ENCODE measurements at places on chromosomes 6 and 20.
A peak's percentile ranks its signal among the peaks of the same experiment; 100 is the strongest.

DNA sequence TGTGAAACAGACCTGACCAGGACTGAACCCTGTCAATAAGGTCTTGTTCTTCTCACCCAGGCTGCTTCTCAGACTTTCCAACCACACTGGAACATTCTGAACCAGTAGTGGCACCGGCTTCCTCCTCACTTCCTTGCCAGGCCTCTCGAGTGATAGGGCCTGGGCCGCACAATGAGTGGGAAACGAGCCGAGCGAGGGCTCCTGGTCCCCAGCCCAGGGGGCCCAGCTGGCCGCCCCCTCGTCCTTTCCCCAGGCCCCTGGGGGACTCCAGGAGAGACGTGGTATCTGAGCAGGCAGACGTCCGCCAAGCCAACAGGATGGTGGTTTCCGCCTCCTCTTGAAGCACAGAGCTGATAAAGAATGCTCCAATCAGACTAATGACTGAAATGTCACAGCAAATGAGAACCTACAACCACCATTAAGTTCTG is 117.9 kb downstream of the GMDS start:
- DNase-seq: no peak

DNA sequence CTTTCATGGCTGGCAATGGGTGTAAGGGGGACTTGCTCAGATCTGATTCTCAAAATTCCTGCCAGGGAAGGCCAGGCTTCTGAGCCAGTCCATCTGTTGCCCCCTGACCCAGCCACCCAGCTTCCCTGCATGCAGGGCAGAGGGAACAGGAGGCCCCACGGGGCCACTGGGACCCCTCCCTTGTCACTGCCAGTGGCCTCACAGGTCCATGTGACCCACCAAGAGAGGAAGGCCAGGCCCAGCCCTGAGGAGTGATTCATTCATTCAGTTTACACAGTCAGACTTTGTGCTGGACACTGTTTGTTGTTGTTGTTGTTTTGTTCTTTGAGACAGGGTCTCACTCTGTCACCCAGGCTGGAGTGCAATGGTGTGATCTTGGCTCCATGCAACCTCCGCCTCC is 39.5 kb downstream of the UBE2V1 start:
- no peak for DNase-seq

DNA sequence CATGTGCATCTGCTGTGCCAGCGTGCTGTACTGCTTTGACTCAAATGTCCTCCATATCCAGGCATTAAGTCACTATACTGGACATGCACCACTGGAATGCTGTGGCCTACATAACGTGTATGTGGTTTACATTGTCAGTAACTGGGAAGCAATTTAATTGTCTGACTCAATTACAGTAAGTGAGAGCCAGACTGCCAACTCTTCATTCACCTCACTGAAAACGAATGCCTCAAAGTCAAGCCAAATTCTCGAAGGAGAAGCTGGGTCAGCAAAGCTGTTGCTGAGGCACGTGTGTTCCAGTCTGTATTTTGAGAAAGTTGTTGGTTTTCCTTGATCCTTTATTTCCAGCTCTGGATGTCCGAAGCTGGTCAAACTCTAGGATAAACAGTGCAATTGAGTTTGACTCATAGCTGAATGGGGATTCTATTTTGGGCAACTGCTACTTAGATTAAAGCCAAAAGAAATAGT is 534.3 kb downstream of the COL12A1 start:
- peak; percentile 85 for DNase-seq

- no peak for DNase-seq
Observed at GRCh38 chr6:45854149-45854742, 161.4 kb downstream of the CLIC5 start.

- DNase-seq: peak; percentile 15
Observed at GRCh38 chr6:125102891-125103290, 50.7 kb upstream of the TPD52L1 start.

GRCh38 chr6:56279331-56280080 is 32.1 kb upstream of the COL21A1 start:
- no peak for DNase-seq

DNA sequence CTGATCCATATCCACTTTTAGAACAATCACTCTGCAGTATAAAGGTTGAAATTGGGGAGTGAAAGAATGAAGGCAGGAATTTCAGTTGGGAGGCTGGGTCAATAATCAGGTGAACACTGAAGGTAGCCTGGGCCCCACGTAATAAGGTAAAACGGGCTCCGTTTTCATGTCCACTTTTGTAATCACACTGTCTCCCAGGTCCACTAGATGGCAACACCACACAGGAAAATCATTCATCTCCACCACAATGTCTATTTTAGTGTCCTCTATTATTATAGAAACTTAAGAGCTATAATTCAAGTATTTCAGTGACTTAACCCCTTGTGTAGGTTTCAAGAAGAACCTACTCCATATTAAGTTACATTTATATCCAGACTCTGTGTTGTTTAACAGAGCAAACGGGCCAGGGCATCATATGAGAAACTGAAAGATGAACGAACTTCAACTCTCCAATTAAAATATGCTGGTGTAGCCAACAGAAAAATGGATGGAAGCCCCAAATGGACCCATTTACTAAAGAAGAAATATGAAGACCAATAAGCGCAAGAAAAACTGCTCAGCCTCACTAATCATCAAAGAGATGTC is 45.9 kb upstream of the MC3R start:
- no peak for DNase-seq

DNA sequence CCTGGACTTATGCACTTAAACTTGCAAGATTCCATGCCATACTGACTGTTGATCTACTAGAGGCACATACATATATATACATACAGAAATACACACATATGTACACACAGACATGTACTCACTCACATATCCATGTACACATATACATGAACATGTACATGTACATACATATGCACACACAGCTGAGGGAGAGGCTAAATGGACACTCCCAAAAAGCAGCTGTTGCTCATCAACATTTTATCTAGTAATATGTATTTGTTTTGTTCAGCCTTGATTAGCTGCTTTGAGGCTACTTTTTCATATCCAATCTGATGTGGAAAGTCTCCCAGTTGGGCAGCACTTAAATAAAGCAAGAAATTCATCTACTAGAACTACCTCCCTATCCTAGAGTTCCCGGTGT is 33.7 kb upstream of the FBXL4 start:
- no peak for DNase-seq

DNA sequence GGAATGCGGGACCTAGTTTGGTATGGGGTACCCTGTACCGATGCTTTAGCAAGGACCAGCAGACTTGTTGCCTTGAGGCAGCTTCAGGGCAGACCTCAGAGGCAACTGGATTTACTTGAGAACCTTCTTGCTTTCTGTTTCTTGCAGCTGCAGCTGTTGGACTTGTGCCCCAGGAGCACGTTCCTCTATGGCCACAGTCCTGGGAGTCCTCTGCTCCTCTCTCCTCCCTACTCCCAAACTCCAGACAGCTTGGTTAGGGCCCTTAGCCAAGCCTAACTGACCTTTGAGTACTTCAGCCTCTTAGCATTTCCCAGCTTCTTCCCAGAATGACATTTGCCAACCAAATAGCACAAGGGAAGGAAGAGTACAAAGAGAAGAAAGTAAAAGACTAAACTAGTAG is 34.7 kb downstream of the GHRH start:
- DNase-seq: no peak

GRCh38 chr6:80690551-80691131 is 584.2 kb downstream of the BCKDHB start:
- peak; percentile 16 for DNase-seq

- no peak for DNase-seq
Observed at GRCh38 chr6:135647521-135647920, 150.0 kb upstream of the AHI1 start.

- DNase-seq: peak; percentile 12
Observed at GRCh38 chr6:76633259-76633658, 560.8 kb upstream of the IMPG1 start.

DNA sequence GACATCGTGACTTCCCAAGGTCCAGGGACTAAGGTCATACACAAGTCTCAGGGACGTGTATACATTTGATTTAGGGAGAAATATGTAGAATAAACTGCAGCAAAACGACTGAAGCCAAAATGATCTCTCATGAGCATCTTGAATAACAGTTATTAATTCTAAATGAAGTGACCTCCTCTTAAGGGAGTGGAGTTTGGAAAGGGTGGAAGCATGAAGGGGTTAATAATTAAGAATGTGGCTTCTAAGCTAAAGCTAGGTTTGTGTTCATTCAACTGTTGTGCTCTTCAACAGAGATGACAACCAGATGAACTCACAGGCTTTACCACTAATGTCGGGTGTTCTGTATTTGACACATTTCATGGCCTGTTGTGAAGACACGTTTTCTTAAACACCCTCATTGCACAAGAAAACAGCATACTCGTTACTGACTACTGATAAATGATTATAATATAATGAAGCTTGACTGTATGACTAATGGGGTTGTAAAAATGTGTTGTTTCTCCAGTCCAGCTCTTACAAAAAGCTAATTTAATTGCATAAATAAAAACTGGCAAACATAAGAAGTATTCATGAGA is 1.5 kb downstream of the PPP1R14C start:
- DNase-seq: no peak

DNA sequence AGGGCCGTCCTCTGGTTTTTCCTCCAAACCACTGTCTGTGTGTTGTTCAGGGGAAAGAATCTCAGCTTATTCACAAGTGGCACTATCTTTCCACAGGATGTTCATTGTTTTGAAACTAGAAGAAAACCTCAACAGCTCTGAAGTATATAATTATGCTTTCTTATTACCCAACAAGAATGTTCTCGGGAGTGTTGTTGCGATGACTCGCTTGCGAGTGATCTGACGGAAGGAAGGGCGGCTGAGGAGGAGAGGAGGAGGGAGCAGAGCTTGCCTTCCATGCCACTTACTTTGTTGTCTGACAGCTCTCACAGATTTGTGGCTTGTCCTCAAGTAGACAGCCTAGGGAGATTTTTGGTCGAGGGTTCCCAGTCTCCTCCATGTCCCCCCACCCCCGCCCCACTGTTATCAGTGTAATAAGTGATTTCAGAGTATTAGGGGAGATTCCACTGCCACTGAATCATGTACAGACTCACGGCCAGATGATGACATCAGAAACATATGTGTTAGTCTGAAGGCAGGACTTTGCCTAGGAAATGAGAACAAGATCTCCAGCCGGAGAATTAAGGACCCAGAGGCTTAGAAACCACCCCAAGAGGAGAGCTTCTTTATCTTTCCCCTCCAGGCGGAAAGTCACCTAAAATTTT is 80.7 kb upstream of the CCN6 start:
- DNase-seq: peak; percentile 76

DNA sequence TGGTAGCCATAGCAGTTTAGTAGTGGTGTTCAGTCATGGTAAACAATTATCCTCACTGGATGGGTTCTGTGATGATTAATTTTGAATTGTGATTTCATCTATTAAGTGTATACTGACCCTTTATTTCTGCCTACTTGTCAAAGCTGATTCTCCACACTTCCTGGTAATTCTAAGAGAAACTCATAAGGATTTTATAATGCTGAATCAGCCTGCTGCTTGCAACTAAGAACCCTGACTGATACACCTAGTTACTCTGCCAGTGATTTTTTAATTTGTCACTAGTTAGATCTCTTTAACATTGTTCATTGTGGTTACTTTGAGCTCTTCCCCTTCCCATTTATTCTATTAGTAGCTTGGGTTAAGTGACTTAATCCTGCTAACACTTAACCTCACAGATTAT is 8.6 kb downstream of the CDC40 start:
- no peak for DNase-seq
